ENCODE measurements at places on chromosomes 1 and 21.

DNA sequence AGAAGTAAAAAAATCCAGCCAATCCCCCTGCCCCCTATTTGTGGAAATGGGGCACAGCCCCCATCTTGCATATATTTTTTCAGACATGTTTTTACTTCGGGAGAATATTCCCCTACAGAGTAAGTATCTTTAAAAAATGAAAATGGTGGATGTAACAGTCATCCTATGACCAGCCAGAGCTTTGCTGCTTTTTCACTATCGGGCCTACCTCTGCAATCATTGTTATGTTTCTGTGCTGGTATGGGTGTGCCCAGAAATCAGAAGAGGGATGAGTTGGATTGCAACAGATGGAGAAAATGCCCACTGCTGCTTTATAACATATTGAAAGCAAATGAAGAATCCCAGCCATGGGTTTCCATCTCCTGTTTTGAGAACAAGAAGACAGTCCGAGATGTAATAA, 2.9 kb downstream of the CD247 start:
- DNase-seq = no peak

GRCh38 chr1:200290010-200290685, 119.7 kb downstream of the ZNF281 start:
- DNase-seq = no peak

GRCh38 chr1:97004743-97005142, 283.2 kb downstream of the PTBP2 start:
- DNase-seq = no peak

DNA sequence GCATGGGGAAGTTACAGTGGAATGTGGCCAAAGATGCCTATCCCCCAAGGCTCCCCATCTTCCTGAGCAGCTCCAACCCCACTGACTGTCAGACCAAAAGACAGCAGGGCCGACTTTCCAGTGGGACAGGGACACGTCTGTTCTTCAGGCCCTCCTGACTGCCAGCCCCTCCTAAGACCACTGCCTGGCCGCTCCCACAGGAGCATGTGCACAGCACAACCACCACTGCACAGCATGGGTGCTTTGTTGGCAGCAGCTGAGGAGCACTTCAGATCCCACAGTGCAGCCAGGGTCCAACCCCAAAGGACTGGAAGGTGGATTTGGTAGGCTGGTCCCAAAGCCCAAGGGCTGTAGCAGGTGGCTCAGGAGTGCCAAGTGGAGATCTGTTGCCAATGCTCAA, 648.3 kb upstream of the BRINP3 start:
- DNase-seq = no peak

GRCh38 chr21:25361765-25362164, 245.5 kb downstream of the MRPL39 start:
- no peak for DNase-seq

- DNase-seq = peak; percentile 80
These were observed 242.2 kb downstream of the PTPRC start for GRCh38 chr1:198880818-198881597.

DNA sequence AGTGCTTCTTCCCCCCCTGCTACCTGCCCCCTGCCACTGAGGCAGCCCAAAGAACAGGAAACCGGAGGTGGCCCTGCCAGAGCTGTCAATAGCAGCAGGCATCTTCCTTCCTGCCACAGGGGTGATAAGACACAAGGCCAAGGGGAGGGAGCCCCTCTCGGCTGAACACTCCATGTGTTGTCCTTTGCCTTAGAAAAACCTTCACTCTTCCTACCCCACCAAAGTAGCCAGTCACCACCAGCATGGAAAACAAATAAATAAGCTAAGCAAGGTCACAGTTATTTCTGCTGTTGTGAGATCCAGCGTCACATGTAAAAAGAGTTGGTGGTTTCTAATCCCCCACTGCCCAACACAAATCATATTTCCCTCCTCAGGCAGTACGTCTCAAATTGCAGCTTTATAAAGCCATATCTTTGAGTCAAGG, 104.8 kb upstream of the DPT start:
- DNase-seq = no peak

DNA sequence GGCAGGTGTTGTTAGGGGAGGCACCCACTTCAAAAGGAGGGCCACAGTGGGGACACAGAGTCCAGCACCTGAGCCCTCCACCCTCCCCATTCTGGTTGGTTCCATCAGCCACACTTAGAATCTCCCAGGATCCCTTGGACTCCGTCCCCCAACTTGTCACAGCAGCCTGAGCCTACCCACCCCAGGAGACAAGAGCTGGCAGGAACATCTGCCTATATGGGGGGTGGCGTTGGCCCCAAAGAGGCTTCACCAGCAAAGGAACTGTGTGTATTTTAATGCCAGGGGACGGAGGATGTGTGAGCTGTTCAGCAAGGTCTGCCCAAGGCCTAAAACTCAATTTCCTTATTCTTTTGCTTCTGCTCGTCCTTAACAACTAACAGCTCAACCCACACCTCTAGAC, 86.4 kb upstream of the TMEM51 start:
- no peak for DNase-seq

- no peak for DNase-seq
These were observed 41.4 kb upstream of the TENT5C start for GRCh38 chr1:117564227-117565075.
